ENCODE measurements at places on chromosomes 13 and 19.

DNA sequence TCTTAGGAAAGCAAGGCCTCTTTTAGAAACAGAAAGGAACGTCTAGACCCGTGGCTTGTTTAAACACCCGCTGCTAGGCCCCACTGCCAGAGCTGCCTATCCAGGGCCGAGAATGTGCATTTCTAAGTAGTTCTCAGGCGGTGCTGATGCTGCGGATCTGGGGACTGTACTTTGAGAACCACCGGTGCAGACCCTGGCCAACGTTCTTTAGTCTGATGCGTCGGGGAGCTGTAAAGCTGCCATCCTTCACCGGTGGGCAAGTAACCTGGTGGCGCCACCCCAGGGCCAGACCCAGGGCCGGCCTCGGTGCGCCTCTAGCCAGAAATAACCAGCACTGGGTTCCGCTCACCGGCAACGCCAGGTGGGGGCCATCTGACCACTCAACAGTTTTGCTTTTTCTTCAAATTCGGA, 47.1 kb downstream of the TGDS start:
- peak; percentile 71 for DNase-seq

DNA sequence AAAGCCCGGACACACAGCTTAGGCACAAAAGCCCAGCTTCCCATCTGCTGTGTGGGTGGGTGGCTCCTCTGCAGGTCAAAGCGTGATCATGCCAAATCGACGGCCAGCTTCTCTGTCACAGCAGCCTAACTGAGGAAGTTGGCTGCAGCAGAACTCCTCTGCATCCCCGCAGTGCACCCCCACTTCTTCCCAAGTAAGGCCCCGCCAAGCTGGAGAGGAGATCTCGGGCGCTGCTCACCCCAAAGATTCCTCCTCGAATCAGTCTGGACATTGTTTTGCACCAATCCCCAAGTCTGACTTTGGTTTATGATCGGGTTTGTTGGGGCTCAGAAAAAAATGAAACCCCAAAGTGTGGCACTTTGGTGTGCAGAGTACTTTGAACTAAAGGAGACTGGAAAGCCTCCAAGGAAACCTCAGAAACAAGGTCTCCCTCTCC, 19.7 kb upstream of the CPB2 start:
- no peak for DNase-seq

DNA sequence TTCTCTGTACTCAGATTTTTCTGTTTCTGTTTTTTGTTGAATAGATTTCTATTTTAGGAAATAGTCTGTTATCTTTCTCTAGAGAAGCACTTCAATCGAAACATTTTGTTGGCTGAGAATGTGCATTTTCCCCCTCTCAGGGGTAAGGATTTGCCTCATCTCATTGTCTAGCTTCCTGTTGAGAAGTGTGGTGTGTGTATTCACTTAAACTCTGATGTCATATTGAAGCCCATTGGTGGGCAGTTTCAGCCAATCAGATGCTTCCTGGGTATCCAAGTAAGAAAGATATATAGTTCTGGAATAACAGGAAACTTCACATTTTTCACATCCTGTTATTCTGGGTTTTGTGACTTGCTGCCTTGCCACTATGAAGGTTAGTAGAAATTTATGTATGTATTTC, 87.6 kb downstream of the ARHGEF7 start:
- no peak for DNase-seq

DNA sequence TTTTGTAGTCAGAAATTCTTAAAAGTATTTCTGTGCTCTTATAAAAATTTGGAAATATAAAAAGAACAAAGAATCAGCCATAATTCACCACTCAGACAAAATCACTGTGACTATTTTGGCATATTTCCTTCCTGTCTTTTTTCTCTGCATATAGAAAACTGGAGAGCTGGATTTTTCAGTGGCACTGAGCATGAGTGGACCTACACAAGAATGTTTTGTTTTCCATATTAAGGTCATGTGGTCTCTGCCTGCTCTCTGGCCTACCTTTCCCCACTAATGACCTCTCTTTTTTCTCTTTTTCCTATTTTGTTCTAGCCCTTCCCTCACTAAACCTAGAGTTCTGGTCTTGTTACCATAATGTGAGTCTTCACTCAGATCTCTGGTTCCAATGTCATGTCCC, 17.6 kb upstream of the USP12 start:
- no peak for DNase-seq

GRCh38 chr19:3607303-3608078, 816 bp upstream of the TBXA2R start:
- no peak for DNase-seq

GRCh38 chr13:30743319-30744055, 8.1 kb downstream of the ALOX5AP start:
- no peak for DNase-seq

GRCh38 chr13:48410199-48410598, 2.7 kb downstream of the LPAR6 start:
- DNase-seq, result no peak

DNA sequence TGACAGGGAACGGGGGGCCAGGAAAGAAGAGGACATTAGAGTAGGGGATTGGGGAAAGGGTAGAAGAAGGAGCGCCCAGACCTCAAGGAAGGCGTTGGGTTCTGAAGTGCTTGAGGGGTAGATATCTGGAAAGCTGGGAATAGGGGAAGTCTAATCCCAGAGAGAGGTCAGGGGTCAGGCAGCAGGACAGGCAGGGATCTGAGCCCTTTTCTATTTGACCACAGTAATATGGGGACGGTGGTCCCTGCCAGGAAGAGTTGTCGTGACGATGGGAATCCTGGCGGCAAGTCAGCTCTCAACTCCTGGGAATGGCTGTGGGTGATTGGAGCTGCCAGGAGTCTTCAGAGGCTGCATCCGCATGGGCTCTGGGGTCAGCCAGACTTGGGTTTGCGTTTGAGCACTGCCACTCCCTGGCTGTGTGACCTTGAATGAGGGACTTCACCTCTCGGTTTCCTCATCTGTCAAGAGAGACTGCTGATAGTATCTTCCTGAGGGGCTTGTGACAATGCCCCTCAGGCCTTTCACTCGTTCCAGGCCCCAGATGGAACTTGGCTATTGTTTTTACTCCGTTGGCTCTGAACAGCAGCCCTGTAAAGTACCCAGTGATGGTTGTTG, 1.3 kb downstream of the AP2A1 start:
- no peak for DNase-seq

DNA sequence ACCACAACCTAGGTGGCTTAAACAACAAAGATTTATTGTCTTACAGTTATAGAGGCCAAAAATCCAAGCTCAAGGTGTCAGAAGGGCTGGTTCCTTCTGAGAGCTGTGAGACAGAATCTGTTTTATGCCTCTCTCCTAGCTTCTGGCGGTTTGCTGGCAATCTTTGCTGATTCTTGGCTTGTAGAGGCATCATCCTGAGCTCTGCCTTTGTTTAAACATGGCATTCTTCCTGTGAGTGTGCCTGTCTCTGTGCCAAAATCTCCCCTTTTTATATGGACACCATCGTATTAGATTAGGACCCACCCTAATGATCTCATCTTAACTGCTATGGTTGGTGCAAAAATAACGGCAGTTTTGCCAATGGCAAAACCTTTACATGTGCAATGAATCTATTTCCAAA, 169.1 kb downstream of the CACNA1A start:
- no peak for DNase-seq

- no peak for DNase-seq
Measured at GRCh38 chr19:31539386-31539785, 190.2 kb upstream of the TSHZ3 start.

GRCh38 chr13:40124633-40125015, 469.2 kb downstream of the COG6 start:
- no peak for DNase-seq

DNA sequence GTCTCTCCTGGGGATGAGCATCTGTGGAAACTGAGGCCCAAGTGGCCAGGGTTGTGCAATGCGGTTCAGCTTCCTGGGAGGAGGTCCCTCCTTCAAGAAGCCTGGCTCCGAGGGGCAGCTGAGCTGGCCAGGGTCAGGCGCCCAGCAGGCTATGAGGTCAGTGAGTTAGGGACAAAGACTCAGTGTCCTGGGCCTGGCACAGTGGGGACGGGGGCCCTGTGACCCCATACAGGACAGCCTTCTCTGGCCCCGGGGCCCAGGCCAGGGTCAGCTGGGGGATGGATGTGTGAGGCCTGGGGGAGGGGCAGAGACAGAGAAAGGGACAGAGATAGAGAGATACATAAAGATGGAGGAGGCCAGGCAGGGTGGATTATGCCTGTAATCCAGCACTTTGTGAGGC, 3.0 kb upstream of the IL12RB1 start:
- DNase-seq, result peak; percentile 88

All from hippocampal formation (tissue), 2 donors.